ENCODE measurements at places on chromosomes 6 and 20. TPM values are rescaled to one million over a fixed set of nuclear protein-coding genes. Genes with fewer than 3 reads are reported as not detected.

Gene MCCD1
- not detected for total RNA-seq

GRCh38 chr6:21666201-21666691 is 72.7 kb downstream of the SOX4 start:
- H3K4me1 ChIP-seq, result no peaks in the 10 kb centered on the region
- H3K36me3 ChIP-seq, result no peaks in the 10 kb centered on the region
- no peak for DNase-seq

DNA sequence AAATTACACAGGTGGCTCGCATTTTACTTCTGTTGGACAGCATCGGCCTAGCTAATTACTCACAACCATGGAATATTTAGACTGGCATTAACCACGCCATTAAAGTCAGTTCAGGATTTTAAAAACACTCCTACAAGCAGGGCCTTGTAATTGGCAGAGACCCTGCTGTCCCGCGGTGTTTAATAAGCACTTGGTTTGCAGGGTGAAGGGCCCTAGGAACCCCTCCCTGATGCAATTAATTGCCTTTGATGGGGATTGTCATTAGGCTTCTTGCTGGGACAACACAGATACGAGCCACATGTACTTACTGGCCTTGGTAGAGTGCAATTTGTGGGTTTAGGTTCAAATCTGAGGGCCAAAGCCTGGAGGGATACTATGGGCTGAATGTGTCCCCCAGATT is 7.8 kb upstream of the VSTM2L start:
- no peak overlapping the region for H3K27ac ChIP-seq
- no peak for DNase-seq
- no peaks in the 10 kb centered on the region for H3K4me1 ChIP-seq
- H3K4me3 ChIP-seq, result no peak overlapping the region

DNA sequence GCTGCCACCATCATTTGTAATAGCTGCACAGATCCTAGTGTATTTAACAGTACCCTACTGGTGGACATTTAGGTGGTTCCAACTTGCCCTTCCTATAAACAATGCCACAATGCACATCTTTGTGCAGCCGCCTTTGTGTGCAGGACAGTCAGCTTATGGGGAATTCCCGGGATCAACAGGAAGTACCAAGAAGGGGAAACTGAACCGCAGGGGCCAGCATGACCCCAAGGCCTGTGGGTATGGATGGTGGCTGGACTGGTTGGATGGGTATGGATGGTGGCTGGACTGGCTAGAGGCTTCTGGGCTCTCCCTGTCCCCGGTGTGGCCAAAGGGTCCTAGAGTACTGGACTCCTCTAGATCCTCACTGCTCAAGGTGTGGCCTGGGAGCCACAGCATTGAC is 46.7 kb downstream of the CEBPB start:
- H3K36me3 ChIP-seq, result no peaks in the 10 kb centered on the region
- no peaks in the 10 kb centered on the region for H3K4me1 ChIP-seq
- H3K27ac ChIP-seq, result no peak overlapping the region
- H3K4me3 ChIP-seq, result no peak overlapping the region

DNA sequence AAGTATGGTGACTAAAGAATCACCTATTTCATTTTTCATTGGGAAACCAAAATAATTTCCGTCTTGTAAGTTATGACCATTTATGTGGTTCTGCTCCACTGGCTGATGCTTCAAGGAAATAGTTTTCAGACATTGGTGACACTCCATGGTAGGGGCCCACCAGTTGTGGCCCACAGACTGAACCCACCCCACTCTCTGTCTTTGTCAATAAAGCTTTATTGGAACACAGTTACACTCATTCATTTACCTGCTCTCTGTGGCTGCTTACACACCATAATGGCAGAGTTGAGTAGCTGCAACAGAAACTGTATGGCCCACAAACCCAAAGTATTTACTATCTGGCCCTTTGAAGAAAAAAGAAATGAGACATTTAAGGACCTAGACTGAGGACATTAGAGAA is 78.5 kb downstream of the TBC1D7 start:
- no peak for DNase-seq
- H3K4me3 ChIP-seq, result no peak overlapping the region
- no peaks in the 10 kb centered on the region for H3K27me3 ChIP-seq
- H3K27ac ChIP-seq, result no peak overlapping the region
- H3K4me1 ChIP-seq, result no peaks in the 10 kb centered on the region

Gene CCR6
- not detected for total RNA-seq

GRCh38 chr6:159978291-159979135 is 9.6 kb downstream of the IGF2R start:
- peaks cover 61% of the 10 kb centered on the region for H3K4me1 ChIP-seq
- DNase-seq, result no peak
- H3K4me3 ChIP-seq, result no peak overlapping the region
- H3K27ac ChIP-seq, result no peak overlapping the region
- no peaks in the 10 kb centered on the region for H3K27me3 ChIP-seq

DNA sequence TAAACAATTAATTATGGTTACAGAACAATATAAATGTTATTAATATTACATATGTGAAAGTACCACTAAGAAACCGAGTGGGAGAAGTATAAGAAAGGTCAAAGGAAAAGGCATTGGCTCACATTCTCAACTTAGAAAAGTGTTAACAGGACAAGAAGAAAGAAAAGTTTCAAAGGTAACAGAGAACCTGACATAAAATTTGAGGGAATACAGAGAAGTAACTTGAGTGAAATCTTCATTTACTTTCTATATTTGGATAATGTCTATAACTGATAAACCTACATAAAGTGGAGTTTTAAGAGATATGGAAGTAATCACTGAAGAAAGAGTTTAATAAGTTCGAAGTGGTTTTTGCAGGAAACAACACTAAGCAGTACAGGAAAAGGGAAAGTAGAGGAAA is 30.1 kb downstream of the REPS1 start:
- no peak overlapping the region for H3K27ac ChIP-seq
- no peaks in the 10 kb centered on the region for H3K4me1 ChIP-seq
- no peaks in the 10 kb centered on the region for H3K36me3 ChIP-seq
- H3K4me3 ChIP-seq, result no peak overlapping the region
- H3K27me3 ChIP-seq, result no peaks in the 10 kb centered on the region

Measured in Peyer's patch (tissue), 4 donors.